Temporal lobe (tissue), 4 donors: ENCODE measurements at places on chromosomes 5 and 9. TPM values are rescaled to one million over a fixed set of nuclear protein-coding genes. Genes with fewer than 3 reads are reported as not detected.

SPINK6 gene
- total RNA-seq: not detected

C9 gene
- total RNA-seq: not detected

PCDHB5 gene
- 7.6 TPM for total RNA-seq

ORM2 gene
- not detected for total RNA-seq

SMIM33 gene
- total RNA-seq: not detected

POLR1E gene
- total RNA-seq: 30.2 TPM

ST8SIA4 gene
- 38.8 TPM for total RNA-seq

ERBIN gene
- 63.2 TPM for total RNA-seq

DNAJC25 gene
- 3.9 TPM for total RNA-seq

CEL gene
- 0.49 TPM for total RNA-seq

TSSK1B gene
- not detected for total RNA-seq

CCT5 gene
- total RNA-seq: 172 TPM

GCNT1 gene
- total RNA-seq: 5.9 TPM

SPINK4 gene
- total RNA-seq: not detected

IZUMO3 gene
- not detected for total RNA-seq

PLEKHG4B gene
- total RNA-seq: 4.7 TPM

PFDN1 gene
- 45.5 TPM for total RNA-seq

NCS1 gene
- total RNA-seq: 138 TPM

DAB2IP gene
- 16.5 TPM for total RNA-seq

FUT7 gene
- total RNA-seq: not detected

LRSAM1 gene
- 18.4 TPM for total RNA-seq

PRLR gene
- 1.5 TPM for total RNA-seq

AGPAT2 gene
- total RNA-seq: 0.98 TPM

FOXD4L6 gene
- not detected for total RNA-seq

PHF24 gene
- 25.6 TPM for total RNA-seq

PRDM9 gene
- not detected for total RNA-seq

MRPS2 gene
- 12.5 TPM for total RNA-seq

TAF1L gene
- total RNA-seq: 0.25 TPM

RLN2 gene
- not detected for total RNA-seq

TMEM215 gene
- total RNA-seq: 0.25 TPM

ERCC8 gene
- total RNA-seq: 22.1 TPM

TNFAIP8 gene
- 2.5 TPM for total RNA-seq

ADAMTS6 gene
- 8.6 TPM for total RNA-seq

CD14 gene
- total RNA-seq: 4.4 TPM

TMEM8B gene
- total RNA-seq: 8.4 TPM

RFK gene
- 56.8 TPM for total RNA-seq

RNF183 gene
- not detected for total RNA-seq

PCDHB8 gene
- total RNA-seq: 4.9 TPM

TAF11L5 gene
- not detected for total RNA-seq

PCDHA13 gene
- total RNA-seq: 24.3 TPM

PCDHA11 gene
- total RNA-seq: 31.7 TPM

DDX4 gene
- under 0.01 TPM for total RNA-seq

OGN gene
- total RNA-seq: 22.9 TPM

SNCAIP gene
- total RNA-seq: 41.1 TPM

HK3 gene
- 0.49 TPM for total RNA-seq

SLC6A19 gene
- under 0.01 TPM for total RNA-seq

GLIPR2 gene
- 3.9 TPM for total RNA-seq

PPP3R2 gene
- total RNA-seq: under 0.01 TPM

ADRB2 gene
- 0.74 TPM for total RNA-seq

ADAMTS2 gene
- total RNA-seq: 1.7 TPM

DNM1 gene
- total RNA-seq: 108 TPM

IL33 gene
- 14.3 TPM for total RNA-seq

GHR gene
- 1.7 TPM for total RNA-seq

FRMPD1 gene
- 0.49 TPM for total RNA-seq

DIRAS2 gene
- 31.5 TPM for total RNA-seq
